ENCODE measurements at places on chromosomes 16 and 17. TPM values are rescaled to one million over a fixed set of nuclear protein-coding genes. Genes with fewer than 3 reads are reported as not detected.

DNA sequence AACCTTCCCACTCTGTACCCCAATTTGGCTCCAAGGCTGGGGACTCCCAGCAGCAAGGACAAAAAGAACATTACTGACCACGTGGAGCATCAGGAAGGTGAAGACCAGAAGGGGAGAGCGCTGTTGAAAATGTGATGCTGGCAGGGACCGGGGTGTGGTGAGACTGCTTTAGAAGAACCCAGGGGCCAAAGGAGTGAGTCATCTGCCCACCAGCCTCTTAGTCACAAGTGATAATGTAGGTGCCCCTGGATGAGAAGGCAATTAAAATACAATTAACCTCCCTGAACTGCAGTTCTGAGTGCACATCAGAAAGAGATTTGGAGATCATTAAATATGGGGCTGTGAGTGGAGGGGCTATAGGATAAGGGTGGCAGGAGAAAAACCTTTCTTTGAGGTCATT lies 366.6 kb upstream of the CCL2 start:
- H3K4me3 ChIP-seq, result no peak overlapping the region
- no peak for DNase-seq
- no peaks in the 10 kb centered on the region for H3K36me3 ChIP-seq
- H3K27me3 ChIP-seq, result no peaks in the 10 kb centered on the region
- no peak overlapping the region for H3K27ac ChIP-seq
- H3K4me1 ChIP-seq, result no peaks in the 10 kb centered on the region

DNA sequence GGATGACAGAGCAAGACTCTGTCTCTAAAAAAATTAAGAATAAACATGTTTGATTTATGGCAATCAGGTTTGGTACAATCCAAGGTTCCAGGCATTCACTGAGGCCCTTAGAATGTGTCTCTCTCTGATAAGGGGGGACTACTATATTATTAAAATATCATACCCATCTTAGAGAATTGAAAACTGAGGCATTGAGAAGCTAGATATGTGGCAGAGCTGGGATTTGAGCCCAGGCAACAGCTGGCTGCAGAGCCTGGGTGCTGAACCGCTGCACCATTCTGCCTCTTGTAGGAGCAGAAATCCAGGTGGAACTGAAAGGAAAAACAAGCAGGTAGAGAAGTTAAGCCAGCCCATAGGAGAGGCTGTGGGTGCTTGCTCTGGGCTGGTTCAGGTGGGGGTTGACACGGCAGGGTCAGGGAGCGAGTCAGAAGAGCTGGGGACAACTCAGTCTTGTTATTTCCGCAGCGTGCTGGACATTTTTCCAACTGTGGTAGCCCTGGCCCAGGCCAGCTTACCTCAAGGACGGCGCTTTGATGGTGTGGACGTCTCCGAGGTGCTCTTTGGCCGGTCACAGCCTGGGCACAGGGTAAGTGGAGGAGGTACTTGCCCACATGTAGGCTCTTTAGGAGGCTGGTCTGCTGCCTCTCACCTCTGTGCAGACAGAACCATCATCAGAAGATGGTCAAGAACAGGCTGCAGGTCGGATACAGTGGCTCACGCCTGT lies 62.5 kb downstream of the WIPI1 start:
- H3K27me3 ChIP-seq, result no peaks in the 10 kb centered on the region
- H3K27ac ChIP-seq, result no peak overlapping the region
- H3K4me3 ChIP-seq, result no peak overlapping the region
- DNase-seq, result no peak
- H3K36me3 ChIP-seq, result no peaks in the 10 kb centered on the region

GRCh38 chr16:2971985-2972784 lies 3.0 kb downstream of the PAQR4 start:
- no peak for DNase-seq
- no peak overlapping the region for H3K4me3 ChIP-seq
- H3K27me3 ChIP-seq, result peaks cover 8% of the 10 kb centered on the region
- peaks cover 25% of the 10 kb centered on the region for H3K4me1 ChIP-seq
- H3K27ac ChIP-seq, result no peak overlapping the region

The CDH1 gene
- 119 TPM for polyA plus RNA-seq

DNA sequence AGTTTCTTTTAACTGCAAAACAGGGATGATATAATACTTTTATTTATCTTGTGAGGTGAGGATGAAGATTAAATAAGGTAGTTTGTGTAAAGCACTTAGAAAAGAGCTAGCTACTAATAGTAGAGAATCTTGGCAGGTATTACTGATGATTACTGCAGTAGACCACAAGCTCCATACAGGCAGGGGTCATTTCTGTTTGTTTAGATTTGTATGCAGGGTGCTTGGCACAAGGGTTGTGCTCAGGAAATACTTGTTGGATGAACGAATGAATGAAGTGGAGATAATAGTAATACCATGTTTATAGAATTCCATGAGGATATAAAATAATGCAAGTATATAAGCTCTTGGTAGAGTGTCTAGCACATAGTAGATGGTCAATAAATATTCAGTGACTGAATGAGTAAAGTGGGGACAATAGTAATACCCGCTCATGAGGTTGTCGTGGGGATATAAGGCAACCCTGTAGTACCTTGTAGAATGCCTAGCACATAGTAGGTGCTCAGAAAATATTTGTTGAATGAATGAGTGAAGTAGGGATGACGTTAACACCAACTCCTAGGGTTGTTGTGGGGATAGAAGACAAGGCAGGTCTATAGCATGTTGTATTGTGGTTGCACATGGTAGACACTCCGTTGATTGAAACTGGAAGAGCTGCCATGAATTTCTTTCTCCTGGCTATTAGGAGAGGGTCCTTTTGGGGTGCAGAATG lies 83.0 kb downstream of the ABCC1 start:
- no peak for DNase-seq
- H3K36me3 ChIP-seq, result peaks cover 8% of the 10 kb centered on the region
- H3K27me3 ChIP-seq, result no peaks in the 10 kb centered on the region
- H3K27ac ChIP-seq, result no peak overlapping the region
- no peak overlapping the region for H3K4me3 ChIP-seq

The MRC2 gene
- polyA plus RNA-seq, result 7.6 TPM

The KIF1C gene
- 92.4 TPM for polyA plus RNA-seq

DNA sequence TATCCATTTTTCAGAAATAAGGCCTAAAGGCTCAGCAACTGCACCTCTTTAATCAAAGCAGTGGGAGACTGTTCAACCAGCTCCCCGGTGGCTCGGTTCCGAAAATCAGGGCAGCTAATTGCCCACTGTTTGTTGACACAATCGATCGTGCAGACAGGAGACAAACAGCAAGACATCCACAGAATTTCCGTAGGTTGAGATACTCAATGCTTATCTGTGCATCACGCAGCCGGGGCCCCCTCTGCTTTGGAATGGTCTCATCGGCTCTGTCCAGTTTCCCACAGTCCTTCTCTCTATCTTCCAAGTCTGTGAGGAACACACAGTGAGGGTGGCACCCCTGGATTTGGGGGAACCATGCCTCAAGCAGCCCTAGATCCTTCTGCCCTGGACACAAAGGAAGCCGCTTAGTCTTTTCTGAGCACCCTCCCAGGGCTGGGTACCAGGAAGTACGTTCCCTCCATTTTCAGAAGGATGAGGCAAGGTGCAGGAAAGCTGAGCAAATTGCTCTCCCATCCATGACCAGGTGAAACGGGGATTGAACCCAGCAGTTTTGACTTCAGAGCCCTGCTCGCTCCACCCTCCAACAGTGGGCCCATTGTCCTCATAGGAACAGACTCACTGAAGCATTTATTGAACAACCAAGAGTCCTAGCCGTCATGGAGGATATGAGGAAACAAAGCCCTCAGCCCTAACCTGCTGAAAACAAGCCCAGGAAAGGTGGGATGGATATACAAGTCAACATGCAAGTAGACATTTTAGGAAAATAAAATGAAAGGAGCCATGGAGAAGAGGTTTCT lies 70.7 kb downstream of the C16orf95 start:
- H3K36me3 ChIP-seq, result no peaks in the 10 kb centered on the region
- H3K27ac ChIP-seq, result no peak overlapping the region
- no peaks in the 10 kb centered on the region for H3K4me1 ChIP-seq
- H3K27me3 ChIP-seq, result peaks cover 4% of the 10 kb centered on the region

The TCAP gene
- 5.4 TPM for polyA plus RNA-seq

DNA sequence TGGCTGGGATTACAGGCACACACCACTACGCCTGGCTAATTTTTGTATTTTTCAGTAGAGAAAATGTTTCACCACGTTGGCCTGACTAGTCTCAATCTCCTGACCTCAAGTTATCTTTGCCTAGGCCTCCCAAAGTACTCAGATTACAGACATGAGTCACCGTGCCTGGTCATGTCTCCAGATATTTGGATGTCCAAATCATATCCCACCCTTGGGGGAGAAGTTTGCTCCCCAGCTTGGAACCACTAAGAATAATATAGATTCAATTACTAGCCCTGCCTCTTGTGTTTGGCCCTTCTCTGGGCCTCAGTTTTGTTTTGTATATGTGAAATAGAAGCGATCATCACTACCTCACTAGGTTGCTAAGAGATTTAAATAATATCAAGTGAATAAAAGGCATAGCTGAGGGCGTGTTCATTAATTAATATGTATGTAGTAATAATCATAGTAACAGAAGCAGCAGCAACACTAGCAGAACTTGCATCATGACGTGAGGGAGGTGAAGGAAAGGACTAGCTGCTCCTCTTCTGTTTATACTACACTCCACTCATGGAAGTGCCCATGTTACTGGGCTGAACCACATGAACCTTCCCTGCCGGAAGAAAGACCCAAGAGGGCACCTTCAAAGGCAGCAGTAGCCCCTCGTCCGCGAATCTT lies 253.6 kb upstream of the XYLT1 start:
- H3K27me3 ChIP-seq, result no peaks in the 10 kb centered on the region
- no peaks in the 10 kb centered on the region for H3K36me3 ChIP-seq
- no peak overlapping the region for H3K27ac ChIP-seq
- no peak for DNase-seq
- H3K4me3 ChIP-seq, result no peak overlapping the region

DNA sequence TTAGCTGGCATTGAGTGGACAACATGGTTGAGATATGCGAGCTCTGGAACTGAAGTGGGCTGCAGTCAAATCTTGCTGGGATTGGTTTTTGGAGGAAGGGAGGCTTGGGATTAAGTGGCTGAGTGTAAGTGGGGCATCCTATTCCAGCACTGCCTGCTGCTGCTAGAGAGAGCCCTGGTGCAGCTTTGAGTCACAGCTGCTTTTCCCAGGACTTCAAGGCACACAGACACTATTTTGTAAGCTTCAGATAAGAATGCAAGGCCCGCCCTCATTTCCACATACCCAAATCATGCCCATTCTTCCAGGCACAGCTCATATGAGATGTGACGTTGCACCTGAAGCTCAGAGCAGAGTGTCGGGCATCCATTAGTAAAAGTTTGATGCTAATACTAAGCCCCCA lies 10.2 kb upstream of the MAF start:
- H3K4me1 ChIP-seq, result peaks cover 39% of the 10 kb centered on the region
- H3K27me3 ChIP-seq, result no peaks in the 10 kb centered on the region
- H3K36me3 ChIP-seq, result no peaks in the 10 kb centered on the region

- peaks cover 7% of the 10 kb centered on the region for H3K36me3 ChIP-seq
- no peak for DNase-seq
- no peaks in the 10 kb centered on the region for H3K27me3 ChIP-seq
- H3K27ac ChIP-seq, result no peak overlapping the region
Measured at GRCh38 chr16:47490471-47490870, 29.3 kb downstream of the PHKB start.

The HS3ST3A1 gene
- polyA plus RNA-seq, result 0.25 TPM

The IRX5 gene
- polyA plus RNA-seq, result 0.13 TPM

DNA sequence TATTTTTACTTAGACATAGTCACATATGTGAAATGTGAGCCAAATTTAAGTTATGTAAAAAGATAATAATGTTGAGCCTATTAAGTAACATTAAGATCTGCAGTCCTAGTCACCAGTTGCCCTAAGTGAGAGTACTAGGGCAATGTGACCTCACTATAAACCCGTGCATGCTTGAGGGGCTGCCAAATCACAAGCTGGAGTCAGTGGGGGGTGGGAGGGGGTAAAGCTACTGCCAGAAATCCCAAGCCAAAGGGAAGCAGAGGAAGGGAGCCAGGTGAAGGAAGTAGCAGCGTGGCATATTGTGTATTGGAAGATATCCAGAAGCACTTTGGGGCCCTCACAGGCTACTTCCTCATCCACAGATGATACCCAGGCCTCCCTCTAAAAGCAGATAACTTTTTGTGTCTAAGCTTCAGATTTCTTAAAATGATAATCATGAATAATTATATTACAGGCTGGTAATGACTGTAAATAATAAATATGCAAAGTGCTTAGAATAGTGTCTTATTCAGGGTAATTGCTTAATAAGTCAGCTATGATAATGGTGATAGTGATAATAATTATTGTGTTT lies 134.1 kb downstream of the CA10 start:
- DNase-seq, result no peak
- H3K4me3 ChIP-seq, result no peak overlapping the region
- no peak overlapping the region for H3K27ac ChIP-seq

The PERCC1 gene
- not detected for polyA plus RNA-seq

The KRT25 gene
- polyA plus RNA-seq, result 0.04 TPM

- H3K4me3 ChIP-seq, result no peak overlapping the region
- peaks cover 64% of the 10 kb centered on the region for H3K36me3 ChIP-seq
- H3K4me1 ChIP-seq, result no peaks in the 10 kb centered on the region
- H3K27me3 ChIP-seq, result no peaks in the 10 kb centered on the region
- DNase-seq, result no peak
- no peak overlapping the region for H3K27ac ChIP-seq
Measured at GRCh38 chr16:90031186-90031930, 12.1 kb upstream of the DBNDD1 start.

- no peak overlapping the region for H3K27ac ChIP-seq
- H3K36me3 ChIP-seq, result no peaks in the 10 kb centered on the region
- H3K27me3 ChIP-seq, result peaks cover 4% of the 10 kb centered on the region
- no peaks in the 10 kb centered on the region for H3K4me1 ChIP-seq
- DNase-seq, result no peak
Measured at GRCh38 chr17:34879146-34879545, 82.1 kb downstream of the CCT6B start.

The HLF gene
- 0.31 TPM for polyA plus RNA-seq

DNA sequence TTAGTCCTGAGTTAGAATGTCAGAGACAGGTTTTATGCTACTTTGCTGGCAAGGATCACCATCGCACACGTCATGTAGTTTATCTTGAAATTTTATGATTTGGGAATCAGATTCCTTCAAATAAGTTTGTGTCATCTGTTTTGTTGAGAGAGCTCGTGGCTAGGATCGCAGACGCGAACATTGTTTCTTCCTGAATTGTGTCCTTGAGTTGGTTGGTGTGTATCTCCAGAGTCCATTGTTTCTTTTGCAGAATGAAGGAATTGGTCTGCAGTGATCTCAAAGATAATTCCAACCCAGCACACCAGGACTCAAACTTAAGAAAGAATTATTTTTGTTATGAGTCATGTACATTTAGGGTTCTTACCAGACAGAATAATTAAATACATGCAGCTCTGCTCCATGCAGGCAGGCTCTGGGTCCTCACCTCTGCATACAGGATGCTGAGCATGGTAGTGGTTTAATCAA lies 51.6 kb downstream of the PRKCA start:
- DNase-seq, result no peak
- peaks cover 9% of the 10 kb centered on the region for H3K4me1 ChIP-seq
- H3K27me3 ChIP-seq, result no peaks in the 10 kb centered on the region
- no peak overlapping the region for H3K4me3 ChIP-seq

The CHRNE gene
- 0.27 TPM for polyA plus RNA-seq

DNA sequence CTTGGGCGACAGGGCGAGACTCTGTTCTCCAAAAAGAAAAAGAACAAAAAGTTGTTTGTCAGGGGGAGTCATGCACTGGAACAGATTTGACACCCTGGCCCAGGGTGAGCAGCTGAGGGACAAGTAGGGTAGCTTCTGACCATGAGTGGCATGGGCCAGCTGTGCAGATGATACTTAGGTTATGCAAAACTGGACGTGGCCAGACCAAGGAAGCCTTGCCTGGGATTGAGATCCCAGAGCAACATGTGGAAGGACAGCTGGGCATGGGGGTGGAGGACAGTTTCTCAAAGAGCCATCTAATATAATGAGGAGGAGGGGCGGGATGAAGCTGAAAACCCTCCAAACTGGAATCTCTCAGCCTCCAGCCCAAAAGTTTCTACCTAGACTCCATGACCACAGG lies 19.6 kb upstream of the SLC35B1 start:
- no peak overlapping the region for H3K27ac ChIP-seq
- no peak overlapping the region for H3K4me3 ChIP-seq
- peaks cover 2% of the 10 kb centered on the region for H3K36me3 ChIP-seq

Data from small intestine (tissue), 16 donors.